ENCODE measurements at places on chromosomes 2 and 18.

- DNase-seq, result no peak
Observed at GRCh38 chr2:38448692-38449410, 71.8 kb upstream of the ATL2 start.

- no peak for DNase-seq
Observed at GRCh38 chr2:70385966-70386595, 84.2 kb upstream of the FAM136A start.

- DNase-seq, result no peak
Observed at GRCh38 chr2:143258126-143258892, 129.1 kb downstream of the ARHGAP15 start.

GRCh38 chr18:55844382-55844781 lies 256.4 kb upstream of the TCF4 start:
- no peak for DNase-seq

DNA sequence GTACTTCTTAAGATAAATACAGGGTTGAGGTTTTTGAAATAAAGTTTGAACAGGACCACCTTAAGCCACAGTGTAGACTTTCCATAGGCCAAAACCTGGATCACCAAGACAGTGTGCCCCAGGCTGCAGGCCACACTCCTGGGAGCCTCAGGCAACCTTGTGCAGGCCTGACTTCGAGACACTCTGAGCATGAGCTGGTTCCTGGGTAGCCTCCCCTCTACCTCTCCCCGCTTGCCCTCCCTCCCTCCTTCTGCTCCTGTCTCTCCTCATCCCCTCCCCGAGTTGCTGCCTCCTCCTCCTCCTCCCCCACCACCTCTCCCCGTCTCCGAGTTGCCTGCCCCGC lies 10.6 kb upstream of the PROC start:
- DNase-seq, result no peak

DNA sequence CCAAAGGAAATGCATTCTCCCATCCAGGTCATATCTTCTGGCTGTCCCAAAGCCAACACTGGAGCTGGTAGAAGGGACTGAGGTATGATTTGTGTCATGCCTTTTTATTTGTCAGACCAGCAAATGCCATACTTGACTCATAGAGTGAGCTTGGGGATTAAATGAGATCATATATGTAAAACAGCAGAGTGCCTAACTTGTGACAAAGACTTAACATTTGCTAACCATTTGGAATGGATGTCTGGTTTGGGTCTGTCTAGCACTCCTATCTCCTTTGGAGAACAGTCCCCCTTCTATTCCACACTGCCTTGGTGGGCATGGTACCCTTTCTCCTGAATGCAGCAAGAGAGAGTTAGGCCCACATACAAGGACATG lies 128.5 kb upstream of the LGALSL start:
- no peak for DNase-seq

- DNase-seq, result no peak
Observed at GRCh38 chr2:151237422-151238025, 24.1 kb downstream of the RBM43 start.

- DNase-seq, result no peak
Observed at GRCh38 chr2:229152674-229153073, 118.4 kb downstream of the PID1 start.

- DNase-seq, result no peak
Observed at GRCh38 chr2:220332886-220333285, 705.5 kb downstream of the SLC4A3 start.

- no peak for DNase-seq
Observed at GRCh38 chr2:162004031-162004430, 70.0 kb downstream of the DPP4 start.

GRCh38 chr2:36356990-36357846 lies 1.6 kb downstream of the CRIM1 start:
- no peak for DNase-seq

DNA sequence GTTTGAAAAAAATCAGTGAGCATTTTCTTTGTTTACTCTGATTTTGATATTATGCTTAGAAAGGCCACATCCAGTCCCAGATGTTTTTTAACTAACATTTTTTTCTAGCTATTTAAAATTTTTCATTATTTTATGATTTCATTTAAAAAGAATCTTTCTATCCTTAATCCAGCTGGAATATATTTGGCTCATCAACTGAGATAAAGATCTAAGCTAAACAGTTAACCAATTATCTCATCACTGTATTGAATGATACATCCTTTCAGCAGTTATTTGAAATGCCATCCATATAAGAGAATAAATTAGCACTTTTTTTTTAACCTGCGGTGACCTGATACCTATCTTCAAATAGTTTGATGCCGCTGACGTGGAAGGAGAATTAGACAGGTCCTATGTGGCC lies 245.5 kb upstream of the COPS8 start:
- DNase-seq, result no peak

- DNase-seq, result peak; percentile 87
Observed at GRCh38 chr2:29606104-29607037, 315.0 kb downstream of the ALK start.

DNA sequence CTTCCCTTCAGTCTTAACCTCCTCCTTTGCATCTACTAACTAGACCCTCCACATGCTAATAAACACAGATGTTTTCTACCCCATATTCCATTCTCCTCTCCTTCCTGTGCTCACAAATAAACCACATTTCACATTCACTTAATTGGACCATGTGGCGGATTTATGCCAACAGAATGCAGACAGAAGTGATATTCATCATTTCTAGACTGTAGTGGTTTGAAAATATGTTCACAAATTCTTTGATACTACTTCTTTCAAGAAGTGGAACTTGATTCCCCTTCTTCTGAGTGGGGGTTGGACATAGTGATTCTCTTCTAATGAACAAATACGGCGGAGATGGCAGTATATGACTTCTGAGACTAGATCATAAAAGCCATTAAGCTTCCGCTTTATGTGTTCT lies 73.5 kb upstream of the SPTBN1 start:
- no peak for DNase-seq

DNA sequence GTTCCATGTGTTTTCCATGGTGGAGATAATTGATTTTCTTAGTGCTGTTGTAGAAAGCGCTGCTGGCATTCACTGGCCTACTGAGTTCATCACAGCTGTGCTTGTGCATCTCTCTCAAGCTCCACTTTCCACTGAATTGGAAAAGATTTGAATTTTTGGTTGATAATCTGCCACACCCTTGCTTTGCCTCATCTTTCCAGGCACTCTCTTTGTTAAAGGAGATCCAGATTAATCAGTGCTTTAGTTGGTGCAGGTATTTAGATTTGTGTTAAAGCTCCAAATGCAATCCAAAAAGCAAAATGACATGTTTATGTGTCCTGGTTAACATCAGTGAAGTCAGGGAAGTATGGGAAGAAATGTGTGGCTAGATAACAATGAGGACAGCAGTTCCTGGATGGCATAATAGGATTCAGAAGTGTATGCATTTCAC lies 2.7 kb upstream of the COL3A1 start:
- no peak for DNase-seq

DNA sequence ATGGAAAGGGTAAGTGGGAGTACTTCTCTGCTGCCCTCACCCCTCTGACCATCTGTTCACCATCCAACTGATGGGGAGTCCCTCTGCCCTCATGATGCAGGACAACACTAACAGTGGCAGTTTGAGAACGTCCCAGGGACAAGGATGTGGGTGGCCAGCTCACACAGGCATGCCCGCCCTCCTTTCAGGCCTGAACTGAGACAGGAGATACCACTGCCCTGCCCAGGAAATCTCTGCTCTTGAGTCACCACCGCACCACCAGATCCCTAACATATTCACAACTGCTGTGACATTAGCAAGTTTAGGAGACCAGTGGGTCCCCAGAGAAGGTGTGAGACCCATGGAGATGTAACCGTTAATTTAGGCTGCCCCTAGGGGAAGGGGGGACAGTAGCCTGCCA lies 66.2 kb downstream of the TRAPPC8 start:
- DNase-seq, result no peak

GRCh38 chr2:60818272-60818671 lies 62.2 kb downstream of the PAPOLG start:
- DNase-seq, result no peak

GRCh38 chr2:38174646-38175423 lies 98.9 kb upstream of the CYP1B1 start:
- DNase-seq, result peak; percentile 95

GRCh38 chr2:62217970-62218369 lies 22.1 kb downstream of the B3GNT2 start:
- peak; percentile 59 for DNase-seq

DNA sequence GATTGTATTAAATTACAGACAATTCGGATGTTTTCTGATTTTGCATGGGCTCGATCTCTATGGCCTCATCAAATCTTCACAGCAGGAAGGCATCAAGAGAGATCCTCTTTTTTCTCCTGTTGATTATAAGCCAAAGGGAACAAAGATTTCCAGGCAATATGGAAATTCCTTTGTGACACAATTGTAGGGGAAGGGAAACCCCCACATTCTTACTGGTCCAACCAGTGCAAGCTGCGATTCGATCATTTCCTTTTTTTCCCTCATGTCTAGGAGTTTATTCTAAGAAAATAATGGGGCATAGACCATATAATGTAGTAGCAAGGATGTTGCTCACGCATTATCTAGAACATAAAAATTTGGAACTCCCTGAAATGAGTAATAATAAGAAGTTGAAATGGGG lies 87.7 kb downstream of the LYPD6 start:
- no peak for DNase-seq

DNA sequence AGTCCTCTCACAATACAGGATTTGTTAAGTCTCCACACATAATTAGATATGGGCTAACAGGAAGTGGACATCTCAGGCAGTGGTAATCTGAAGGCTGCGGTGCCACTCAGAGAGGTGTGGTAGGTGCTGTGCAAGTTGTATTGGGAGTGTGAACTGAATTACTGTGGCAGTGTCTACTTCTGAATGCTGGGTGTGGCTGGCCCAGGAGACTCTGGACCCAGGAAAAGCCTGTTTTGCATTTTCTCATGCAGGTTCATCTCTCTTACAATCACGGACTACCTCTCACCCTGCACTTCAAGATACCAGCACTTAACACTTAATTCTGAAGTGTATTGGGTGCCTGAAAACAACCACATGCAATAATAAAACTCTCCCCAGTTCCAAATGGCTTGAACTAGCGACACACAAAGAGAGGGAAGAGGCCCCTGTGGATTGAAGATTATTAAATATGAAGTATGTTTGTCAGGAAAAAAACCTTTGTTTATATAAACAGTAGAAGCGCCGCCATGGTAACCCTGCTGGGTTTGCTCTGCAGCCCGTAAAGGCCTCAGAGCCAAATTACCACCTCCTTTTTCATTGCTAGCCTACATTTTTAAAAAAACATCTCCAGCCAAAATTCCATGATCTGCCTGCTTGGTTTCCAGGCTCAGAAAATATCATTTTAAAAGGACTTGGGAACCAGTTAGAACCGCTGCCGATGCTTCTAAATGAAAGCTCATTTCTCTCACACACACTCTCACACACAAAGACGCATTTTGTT lies 77.5 kb downstream of the GFPT1 start:
- no peak for DNase-seq

- DNase-seq, result no peak
Observed at GRCh38 chr2:200125444-200126284, 170.3 kb downstream of the MAIP1 start.

DNA sequence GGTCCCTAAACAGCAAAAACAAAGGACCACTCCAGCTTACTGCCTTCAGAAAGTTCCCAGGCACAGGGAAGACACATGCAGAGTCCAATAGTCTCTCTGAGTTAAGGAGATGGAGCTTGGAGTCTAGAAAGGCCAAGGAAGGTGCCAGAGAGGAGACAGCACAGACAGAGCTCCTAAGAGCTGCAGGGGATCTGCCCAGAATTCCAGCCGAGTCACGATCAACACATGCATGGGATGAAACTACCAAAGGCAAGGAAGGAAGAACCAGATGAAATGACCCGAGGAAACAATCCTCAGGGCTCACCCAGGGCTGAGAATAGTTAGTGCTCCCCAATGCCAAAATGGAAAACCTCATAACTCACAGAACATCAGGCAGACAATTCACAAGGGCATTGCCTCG lies 15.4 kb downstream of the METTL4 start:
- no peak for DNase-seq

DNA sequence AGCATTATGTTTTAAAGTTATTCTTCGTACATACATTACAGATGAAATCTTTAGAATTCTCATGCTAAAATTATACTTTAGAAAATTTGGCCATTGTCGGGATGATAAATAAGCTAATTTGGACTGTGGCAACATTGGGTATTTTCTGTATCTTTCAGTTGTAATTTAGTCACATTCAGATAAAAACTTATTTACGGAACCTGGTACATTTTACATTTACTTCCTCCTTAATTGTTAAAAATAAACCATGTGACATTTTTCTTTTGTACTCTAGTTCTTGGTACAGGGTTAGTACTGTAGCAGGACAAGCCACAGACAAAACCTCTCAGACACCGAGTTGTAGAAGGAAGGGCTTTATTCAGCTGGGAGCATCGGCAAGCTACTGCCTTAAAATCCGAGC lies 4.2 kb downstream of the CNDP2 start:
- no peak for DNase-seq

GRCh38 chr18:51617572-51618260 lies 420.2 kb upstream of the MEX3C start:
- DNase-seq, result no peak

GRCh38 chr2:9297156-9297555 lies 90.5 kb downstream of the ASAP2 start:
- DNase-seq, result no peak

- DNase-seq, result peak; percentile 75
Observed at GRCh38 chr2:225103737-225104141, 61.5 kb upstream of the DOCK10 start.

DNA sequence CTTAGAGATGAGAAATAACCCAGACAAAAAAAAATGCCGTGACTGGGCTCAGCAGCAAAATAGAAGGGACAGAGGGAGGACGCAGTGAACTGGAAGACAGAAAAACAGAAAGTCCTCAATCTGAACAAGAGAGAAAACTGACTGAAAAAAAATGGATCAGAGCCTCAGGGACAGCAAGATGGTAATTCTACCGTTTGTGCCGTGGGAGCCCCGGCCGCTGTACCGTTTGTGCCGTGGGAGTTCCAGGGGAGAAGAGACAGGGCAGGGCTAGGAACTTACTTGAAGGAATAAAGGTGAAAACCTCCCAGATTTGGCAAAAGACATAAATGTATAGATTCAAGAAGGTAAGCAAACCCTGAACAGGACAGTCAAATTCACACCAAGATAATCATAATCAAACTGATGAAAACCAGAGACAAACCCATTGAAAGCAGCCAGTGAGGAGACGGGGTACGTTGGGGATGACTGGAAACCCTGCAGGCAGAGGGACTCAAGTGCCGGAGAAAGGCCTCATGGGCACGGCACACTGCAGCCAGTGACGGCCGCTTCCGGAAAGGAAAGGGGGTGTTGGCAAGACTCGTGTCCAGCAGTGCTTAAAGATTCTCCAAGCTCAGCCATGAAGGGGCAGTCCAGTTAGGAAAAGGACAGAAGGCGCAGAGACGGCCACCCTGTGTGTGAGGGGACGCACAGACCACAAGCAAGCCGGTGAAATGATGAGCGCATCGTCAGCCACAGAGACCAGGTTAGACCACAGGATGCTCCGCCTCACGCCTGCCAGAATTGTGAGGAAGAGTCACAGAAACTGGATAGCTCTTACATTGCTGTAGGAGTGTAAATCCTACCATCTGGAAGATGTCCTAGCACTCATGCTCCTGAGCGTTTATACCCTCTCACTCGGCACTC lies 40.0 kb upstream of the NFATC1 start:
- no peak for DNase-seq
